ENCODE measurements at places on chromosomes 2 and 18.

- no peak for DNase-seq
These were observed 108.0 kb upstream of the HAAO start for GRCh38 chr2:42900289-42900891.

- no peak for DNase-seq
These were observed 186.4 kb downstream of the TFCP2L1 start for GRCh38 chr2:121098556-121098955.

- DNase-seq = no peak
These were observed 48.5 kb upstream of the LOXHD1 start for GRCh38 chr18:46705521-46705920.

DNA sequence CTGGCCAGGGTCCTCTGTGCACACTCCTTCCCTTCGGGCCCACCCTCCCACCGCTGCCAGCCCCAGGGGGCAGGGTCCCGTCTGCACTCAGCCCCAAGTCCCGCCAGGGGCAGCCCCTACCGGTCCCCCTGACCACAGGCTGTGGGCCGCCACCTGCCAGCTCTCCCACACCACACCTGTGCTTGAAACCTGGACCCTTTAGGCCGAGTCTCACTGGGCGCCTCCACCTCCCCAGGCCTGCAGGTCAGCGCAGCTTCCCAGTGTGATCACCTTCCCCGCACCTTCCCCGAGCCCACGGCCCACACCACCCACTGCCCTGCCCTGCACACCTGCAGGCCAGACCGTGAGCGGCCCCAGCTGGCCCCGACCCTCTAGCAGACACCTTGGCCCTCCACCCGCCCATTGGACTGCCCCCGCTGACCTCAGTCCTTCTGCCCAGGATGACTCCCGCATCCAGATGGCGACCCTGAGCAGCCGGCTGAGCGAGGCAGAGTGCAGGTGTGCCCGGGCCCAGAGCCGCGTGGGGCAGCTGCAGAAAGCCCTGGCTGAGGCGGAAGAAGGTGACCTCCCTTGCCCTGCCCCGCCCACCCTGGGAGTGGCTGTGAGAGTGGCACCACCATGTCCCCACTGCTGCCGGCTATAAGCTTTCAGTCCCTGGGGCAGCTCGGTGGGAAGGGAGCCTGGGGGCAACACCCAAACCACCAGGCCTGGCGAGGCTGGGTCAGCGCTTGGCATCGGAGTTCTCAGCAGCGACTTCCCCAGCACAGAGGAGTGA lies 31.3 kb upstream of the SNED1 start:
- peak; percentile 65 for DNase-seq

Measured in right cardiac atrium (tissue), 5 donors.